ENCODE measurements at places on chromosomes 4 and X. TPM values are rescaled to one million over a fixed set of nuclear protein-coding genes. Genes with fewer than 3 reads are reported as not detected.

Gene HSFX4
- 0.14 TPM for polyA plus RNA-seq

Gene PPP1R3F
- polyA plus RNA-seq, result 6.6 TPM

GRCh38 chrX:46693149-46693548 lies 65.8 kb downstream of the SLC9A7 start:
- DNase-seq, result no peak

GRCh38 chr4:20137176-20137575 lies 114.5 kb upstream of the SLIT2 start:
- no peak for DNase-seq

DNA sequence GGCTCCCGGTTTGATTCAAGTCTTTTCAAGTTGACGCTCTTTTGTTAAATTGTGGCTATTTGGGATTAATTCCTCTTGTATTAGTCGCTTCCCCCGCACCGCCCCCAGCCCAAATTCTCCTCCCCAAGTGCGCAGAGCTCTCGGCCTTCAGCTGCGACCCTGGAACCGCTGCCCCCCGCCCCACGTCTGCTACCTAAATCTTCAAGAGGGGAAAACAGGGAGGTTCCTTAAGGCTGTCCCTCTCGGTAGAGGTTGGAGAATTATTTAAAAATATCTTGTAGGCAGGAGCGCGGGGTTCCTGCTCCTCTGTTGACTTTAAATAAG lies 860 bp upstream of the RPS6KA3 start:
- DNase-seq, result peak; percentile 1

GRCh38 chr4:155322782-155323181 lies 54.0 kb downstream of the MAP9 start:
- no peak for DNase-seq

All from right renal pelvis (tissue), 4 donors.